A549 treated with AZD2906 at 1 μM for 4 hours (cell line): ENCODE measurements at places on chromosomes 6 and 20. TPM values are rescaled to one million over a fixed set of nuclear protein-coding genes. Genes with fewer than 3 reads are reported as not detected.

Gene CYP39A1
- 0.03 to 0.07 TPM in 2 of 5 replicates, not detected in the others for total RNA-seq

Gene OR2H1
- total RNA-seq: not detected in 5 replicates

Gene RNF39
- total RNA-seq: 0.03 to 0.06 TPM (median 0.05 TPM) in 4 of 5 replicates, not detected in the other

Gene SLC4A11
- total RNA-seq: 10.2 to 13.8 TPM (median 13.0 TPM) in 5 replicates

Gene CRISP1
- total RNA-seq: not detected in 5 replicates

Gene SLC17A9
- total RNA-seq: 0.02 to 0.16 TPM (median 0.13 TPM) in 5 replicates

Gene FANCE
- total RNA-seq: 3.4 to 4.2 TPM (median 3.9 TPM) in 5 replicates

Gene SOX18
- 1.6 to 2.9 TPM (median 2.6 TPM) in 5 replicates for total RNA-seq

Gene MMP24
- total RNA-seq: 26.7 to 31.9 TPM (median 30.4 TPM) in 5 replicates

Gene CPXM1
- total RNA-seq: 0.03 TPM in 1 of 5 replicates, not detected in the others

Gene GMPR
- total RNA-seq: 3.9 to 6.8 TPM (median 5.6 TPM) in 5 replicates

Gene POM121L2
- not detected in 5 replicates for total RNA-seq

Gene TREM2
- 0.07 TPM in 1 of 5 replicates, not detected in the others for total RNA-seq

Gene NRSN2
- total RNA-seq: 56.3 to 65.1 TPM (median 62.8 TPM) in 5 replicates

Gene DOK5
- not detected in 5 replicates for total RNA-seq

Gene CEP85L
- total RNA-seq: 1.1 to 1.7 TPM (median 1.6 TPM) in 5 replicates

Gene LCA5
- 0.32 to 0.93 TPM (median 0.52 TPM) in 5 replicates for total RNA-seq

Gene HTR1E
- not detected in 5 replicates for total RNA-seq

Gene KIAA0408
- 5.1 to 5.8 TPM (median 5.6 TPM) in 5 replicates for total RNA-seq

Gene DLL1
- 0.14 to 0.37 TPM (median 0.23 TPM) in 5 replicates for total RNA-seq

Gene BMP6
- 14.2 to 19.0 TPM (median 18.0 TPM) in 5 replicates for total RNA-seq

Gene PRICKLE4
- total RNA-seq: 0.74 to 1.7 TPM (median 0.76 TPM) in 5 replicates

Gene NT5E
- total RNA-seq: 20.5 to 32.3 TPM (median 26.2 TPM) in 5 replicates

Gene ZDHHC14
- total RNA-seq: 3.0 to 3.7 TPM (median 3.3 TPM) in 5 replicates

Gene TREML2
- total RNA-seq: not detected in 5 replicates

Gene SLC35D3
- 0.05 to 0.09 TPM (median 0.09 TPM) in 4 of 5 replicates, not detected in the other for total RNA-seq

Gene FUT9
- total RNA-seq: not detected in 5 replicates

Gene XRN2
- 86.7 to 116 TPM (median 92.9 TPM) in 5 replicates for total RNA-seq
